Left lobe of liver (tissue), 2 donors: ENCODE measurements at places on chromosomes 5 and 9.

DNA sequence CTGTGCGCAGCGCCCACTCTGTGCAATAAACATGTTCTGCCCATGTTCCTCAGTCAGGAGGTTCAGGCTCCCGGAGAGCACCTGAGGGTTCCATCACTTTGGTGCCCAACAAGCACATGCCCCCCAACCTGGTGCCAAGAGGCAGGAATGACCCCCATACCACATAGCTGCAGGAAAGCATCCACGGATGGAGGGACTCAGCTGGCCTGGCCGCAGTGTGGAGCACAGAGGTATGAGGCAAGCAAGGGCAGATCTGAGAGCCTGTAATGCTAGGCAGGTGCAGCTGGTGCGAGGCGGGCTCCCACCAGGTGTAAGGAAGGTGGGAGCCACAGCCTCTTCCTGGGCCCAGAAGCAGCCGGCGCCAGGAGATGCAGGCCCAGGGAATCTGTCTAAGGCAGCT is 4.3 kb upstream of the MRNIP start:
- no peak for DNase-seq

DNA sequence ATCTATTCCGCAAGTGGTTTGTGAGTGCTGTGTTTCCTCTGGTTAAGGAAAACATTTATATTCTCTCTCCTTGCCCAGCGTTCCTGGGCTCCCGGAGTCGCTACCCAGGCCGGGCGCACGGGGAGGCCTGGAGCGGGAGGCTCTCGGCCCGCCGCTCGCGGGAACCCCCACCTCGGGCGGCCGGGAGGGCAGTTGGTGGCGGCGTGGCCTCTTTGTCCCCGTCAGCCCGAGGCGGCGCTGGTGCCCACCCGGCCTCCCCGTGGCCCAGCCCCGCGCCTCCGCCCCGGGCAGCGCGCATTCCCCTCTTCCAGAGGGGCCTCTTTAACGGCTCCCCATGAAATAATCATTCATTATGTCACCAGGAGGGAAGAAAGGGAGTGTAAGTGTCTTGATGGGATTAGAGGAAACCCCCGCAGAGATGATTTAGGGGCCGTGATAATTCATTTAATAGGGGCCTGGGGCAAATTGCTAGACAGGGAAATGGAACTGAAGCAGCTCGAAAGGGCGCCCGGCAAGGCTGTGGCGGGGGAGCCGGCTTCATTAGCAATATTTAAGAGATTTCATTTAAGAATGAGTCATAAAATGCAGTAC is 181.9 kb upstream of the TBCA start:
- DNase-seq, result no peak

- DNase-seq, result no peak
Measured at GRCh38 chr5:181203777-181204112, 1.3 kb downstream of the TRIM7 start.

GRCh38 chr9:95277509-95277908 is 40.0 kb downstream of the FANCC start:
- no peak for DNase-seq

GRCh38 chr5:1884678-1885403 is 2.1 kb upstream of the IRX4 start:
- DNase-seq, result no peak

- DNase-seq, result peak; percentile 95
Measured at GRCh38 chr5:97183100-97183929, at the start of gene RIOK2. TSS of gene RIOK2 (minus strand) at chr5:97183247. CDS start at chr5:97183191, 56 bp downstream.

- no peak for DNase-seq
Measured at GRCh38 chr5:144467792-144468191, 297.1 kb downstream of the KCTD16 start.

- DNase-seq, result no peak
Measured at GRCh38 chr5:55146080-55146479, 13.9 kb upstream of the GPX8 start.
